Mesenchymal stem cell (in vitro differentiated cells and primary cell): ENCODE measurements at places on chromosomes 1 and 21.

- no peak for DNase-seq
Observed at GRCh38 chr1:20834780-20835179, 47.7 kb upstream of the HP1BP3 start.

- DNase-seq = peak; percentile 53
Observed at GRCh38 chr1:77424236-77424635, 142.4 kb downstream of the AK5 start.

DNA sequence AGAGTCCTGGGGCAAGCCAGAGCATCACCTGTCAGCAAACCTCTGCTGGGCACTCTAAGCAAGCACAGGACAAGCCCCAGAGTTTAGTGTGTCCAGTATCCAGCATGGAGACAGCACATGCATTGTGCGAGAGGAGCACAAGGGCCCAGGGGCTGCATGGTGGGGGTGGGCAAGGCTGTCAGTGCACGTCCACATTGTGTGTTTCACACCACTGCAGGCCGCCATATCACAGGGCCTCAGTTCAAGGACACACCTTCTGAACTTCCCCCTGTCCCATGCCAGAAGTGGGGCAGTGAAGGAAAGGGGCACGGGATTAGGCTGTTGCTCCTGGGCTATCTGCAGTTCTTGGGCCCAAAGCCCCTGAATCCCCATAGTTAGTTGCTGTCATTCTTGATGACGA is 782 bp upstream of the TSTD1 start:
- no peak for DNase-seq

- DNase-seq = peak; percentile 23
Observed at GRCh38 chr1:186887203-186887602, 58.5 kb downstream of the PLA2G4A start.

DNA sequence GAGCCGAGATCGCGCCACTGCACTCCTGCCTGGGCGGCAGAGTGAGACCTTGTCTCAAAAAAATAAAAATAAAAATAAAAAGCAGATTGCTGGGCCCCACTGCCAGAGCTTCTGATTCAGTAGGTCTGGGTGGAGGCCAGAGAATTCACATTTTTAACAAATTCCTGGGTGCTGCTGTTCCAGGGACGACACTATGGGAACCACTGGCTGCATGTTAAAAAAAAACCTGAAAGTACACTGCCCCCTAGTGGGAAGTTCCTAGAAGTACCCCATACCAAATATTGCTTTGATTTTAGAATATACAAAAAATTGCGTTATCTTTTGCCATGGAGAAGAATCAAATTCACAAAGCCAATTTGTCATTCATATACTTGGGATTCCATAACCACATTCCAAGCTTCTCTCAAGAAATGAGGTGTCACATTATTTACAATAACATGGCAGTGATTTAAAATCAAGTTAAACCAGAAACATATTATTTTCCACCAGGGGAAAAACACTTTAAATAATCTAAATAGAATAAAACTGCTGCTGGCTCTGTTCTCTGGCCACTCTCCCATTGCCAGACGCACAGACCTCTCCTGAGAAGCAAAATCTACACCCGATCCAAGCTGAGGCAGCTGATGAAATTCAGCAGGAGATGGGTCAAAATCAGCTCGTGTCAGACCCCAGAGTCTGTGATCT is 27.4 kb downstream of the SYF2 start:
- DNase-seq = peak; percentile 53

DNA sequence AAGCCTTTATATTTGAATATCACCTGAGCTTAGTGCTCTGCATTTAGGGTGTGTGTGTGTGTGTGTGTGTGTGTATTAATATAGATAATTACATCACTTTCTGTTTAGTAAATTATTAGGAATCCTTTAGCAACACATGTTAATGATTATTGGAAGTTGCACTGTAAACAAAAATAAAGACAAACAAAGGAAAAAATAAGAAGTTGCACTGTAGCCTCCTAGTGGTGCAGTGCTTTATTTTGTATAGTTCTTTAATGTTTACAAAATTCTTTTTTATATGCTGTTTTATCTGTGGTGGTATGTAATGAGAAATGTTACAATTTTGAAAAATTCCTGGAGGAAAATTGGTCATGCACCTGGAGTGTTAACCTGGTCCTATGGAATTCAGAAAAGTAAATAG is 69.2 kb downstream of the UBE4B start:
- DNase-seq = no peak

- DNase-seq = peak; percentile 23
Observed at GRCh38 chr1:27872802-27873551, 633 bp downstream of the THEMIS2 start.

DNA sequence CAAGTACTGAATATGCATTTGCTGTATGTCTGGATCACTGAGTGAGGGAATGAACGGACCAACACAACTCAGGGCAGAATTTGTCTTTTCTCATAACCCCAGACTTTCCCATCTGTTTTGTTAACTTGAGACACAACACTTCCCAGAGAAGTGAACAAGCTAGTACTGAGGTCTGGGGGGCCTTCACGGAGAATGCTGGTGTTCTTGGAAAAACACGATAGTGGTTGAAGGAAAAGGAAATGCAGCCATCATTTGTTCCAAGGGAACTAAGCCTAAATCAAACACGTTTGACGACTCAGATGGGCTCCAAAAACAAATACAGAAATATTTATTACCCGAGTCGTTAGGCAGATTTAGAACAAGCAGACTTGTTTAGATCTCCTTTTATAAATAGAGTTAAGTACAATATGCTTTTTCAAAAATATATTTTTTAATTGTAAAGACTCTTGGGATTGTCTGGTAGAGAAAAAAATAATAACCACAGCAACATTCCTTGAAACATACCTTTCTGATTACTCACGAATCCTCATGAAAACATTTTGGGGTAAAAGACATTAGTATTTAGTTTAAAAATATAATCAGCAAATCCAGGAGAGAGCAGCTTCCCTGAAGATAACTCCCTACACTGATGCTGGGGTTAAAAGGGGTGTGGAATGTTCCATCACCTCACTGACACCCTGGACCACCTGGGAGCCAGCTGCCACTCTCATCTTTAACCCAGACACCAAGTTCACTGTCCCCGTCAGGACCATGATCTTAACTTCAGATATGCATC is 427.7 kb upstream of the RUNX1 start:
- peak; percentile 69 for DNase-seq

DNA sequence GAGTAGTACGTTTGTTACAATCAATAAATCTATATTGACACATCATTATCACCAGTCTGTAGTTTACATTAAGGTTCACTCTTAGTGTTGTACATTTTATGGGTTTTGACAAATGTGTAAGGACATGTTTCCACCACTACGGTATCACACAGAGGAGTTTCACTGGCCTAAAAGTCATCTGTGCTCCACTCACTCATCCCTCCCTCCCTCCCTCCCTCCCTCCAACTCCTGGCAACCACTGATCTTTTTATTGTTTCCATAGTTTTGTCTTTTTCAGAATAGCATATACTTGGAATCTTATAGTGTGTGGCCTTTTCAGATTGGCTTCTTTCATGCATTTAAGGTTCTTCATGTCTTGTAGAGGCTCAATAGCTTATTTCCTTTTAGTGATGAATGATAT is 44.1 kb upstream of the RHOU start:
- DNase-seq = no peak

GRCh38 chr1:11046625-11047365 is at the start of gene MASP2:
TSS of gene MASP2 (minus strand) at chr1:11047239. CDS start at chr1:11047207, 32 bp downstream.
- no peak for DNase-seq

DNA sequence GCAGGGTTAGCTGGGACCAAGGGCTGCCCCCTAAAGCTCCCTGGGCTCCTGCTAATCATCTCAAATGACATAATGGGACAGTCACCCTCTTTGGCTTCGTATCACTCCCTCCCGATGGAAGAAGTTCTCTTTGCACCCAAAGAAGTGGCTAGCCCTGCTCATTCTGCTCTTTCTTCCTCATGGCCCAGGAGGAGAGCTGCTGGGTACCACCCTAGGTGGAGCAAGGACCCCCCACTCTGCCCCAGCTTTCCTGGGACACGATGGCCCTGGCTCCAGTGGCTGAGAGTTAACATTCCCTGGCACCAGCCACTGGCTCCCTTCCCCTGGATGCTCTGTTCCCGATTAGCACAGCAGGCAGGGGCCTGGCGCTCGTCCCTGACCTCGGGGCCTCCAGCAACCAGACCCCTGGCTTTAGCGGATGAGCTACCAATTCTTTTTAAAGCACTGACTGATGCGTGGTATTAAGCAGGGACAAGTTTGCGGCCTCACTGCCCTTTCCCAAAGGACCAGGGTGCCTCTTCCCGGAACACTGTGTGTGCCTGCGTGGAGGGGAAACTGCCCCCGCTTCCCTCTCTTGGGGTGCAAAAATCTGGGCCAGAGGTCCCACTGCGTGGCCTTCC is 1.2 kb downstream of the MYOM3 start:
- no peak for DNase-seq
